ENCODE measurements at places on chromosomes 1 and 21.

GRCh38 chr1:89980605-89981004 lies 14.3 kb upstream of the ZNF326 start:
- no peak for DNase-seq

GRCh38 chr1:215833941-215834729 lies 267.0 kb downstream of the KCTD3 start:
- DNase-seq: no peak

- DNase-seq: no peak
Measured at GRCh38 chr21:26846036-26846931, 1.1 kb upstream of the ADAMTS1 start.

DNA sequence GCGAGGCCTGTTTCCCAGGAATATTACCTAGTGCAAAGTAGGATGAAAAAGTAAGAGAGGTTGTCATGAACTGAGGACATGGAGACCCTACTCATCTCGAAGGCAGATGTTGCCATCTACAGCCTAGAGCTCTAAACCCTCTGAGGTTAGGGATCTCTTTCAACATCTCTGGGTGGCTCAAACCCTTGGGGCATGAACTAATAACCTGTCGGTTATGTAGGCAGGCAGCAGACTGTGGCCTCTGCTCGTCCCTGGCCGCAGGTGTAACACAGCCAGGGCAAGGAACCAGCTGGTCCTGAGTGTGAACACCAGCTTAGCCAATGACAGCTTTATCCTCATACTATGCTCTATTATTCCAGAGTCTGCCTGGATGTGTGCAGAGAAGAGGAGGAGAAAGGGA lies 13.2 kb downstream of the CAPZB start:
- no peak for DNase-seq

- peak; percentile 32 for DNase-seq
Measured at GRCh38 chr1:205458777-205459566, 3.1 kb upstream of the BLACAT1 start.

- no peak for DNase-seq
Measured at GRCh38 chr1:109933856-109934711, 23.4 kb downstream of the CSF1 start.

- DNase-seq: no peak
Measured at GRCh38 chr1:111958851-111959250, 30.6 kb downstream of the KCND3 start.

DNA sequence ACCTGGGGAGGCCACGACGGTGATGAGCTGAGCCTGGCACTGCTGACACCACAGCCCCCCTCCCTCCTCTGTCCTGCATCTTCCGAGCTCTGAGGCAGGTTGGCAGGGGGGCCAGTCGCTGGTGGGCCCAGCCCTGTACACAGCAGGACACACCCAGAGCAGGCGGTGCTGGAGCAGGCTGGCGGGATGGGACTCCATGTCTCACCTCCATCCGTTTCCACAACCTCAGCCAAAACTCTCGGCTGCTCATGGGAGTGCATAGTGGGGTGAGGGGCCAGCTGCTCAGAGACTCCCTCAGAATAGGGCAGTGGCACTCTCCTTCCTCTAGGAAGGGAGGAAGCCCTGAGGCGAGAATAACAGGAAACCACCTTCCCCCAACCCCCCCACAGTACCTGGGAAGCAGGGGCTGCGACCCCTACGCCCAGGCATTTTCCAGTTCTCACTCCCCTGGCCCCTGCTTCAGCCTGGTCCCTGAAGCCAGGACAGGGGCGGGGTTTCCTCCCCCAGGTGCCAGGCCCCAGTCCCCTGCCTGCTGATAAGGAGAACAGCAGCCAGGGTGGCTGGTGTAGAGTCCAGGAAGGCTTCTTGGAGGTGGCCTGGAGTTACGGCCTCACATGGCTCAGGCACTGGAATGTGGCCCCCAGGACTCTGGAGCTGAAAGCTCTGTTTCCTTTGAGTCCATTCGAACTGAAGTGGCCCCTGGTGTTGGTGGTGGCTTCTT lies 3.2 kb upstream of the IBA57 start:
- no peak for DNase-seq

DNA sequence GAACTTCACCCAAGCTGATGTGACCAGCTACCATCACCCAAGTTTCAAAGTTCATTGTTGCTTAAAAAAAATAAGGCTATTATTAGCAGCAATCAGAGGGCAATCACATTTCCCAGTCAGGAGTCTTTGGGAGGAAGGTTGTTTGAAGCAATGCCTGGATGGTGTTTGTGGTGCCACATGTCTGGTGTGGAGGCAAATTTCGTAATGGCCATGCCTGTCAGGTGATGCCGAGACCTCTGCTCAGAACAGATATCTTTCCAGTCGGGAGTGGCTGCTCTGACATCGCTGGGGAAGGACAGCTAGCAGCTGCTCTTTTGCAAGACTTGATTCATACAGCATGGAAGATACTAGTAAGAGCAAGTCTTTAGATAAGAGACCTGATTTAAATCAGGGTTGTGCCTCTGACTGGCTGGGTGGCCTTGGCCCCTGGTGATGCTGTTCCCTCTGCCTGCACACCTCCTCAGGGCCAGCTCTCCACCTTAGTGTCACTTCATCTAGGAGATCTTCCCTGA lies 187.8 kb upstream of the JUN start:
- no peak for DNase-seq

- no peak for DNase-seq
Measured at GRCh38 chr21:34335316-34335715, 28.5 kb upstream of the KCNE2 start.

DNA sequence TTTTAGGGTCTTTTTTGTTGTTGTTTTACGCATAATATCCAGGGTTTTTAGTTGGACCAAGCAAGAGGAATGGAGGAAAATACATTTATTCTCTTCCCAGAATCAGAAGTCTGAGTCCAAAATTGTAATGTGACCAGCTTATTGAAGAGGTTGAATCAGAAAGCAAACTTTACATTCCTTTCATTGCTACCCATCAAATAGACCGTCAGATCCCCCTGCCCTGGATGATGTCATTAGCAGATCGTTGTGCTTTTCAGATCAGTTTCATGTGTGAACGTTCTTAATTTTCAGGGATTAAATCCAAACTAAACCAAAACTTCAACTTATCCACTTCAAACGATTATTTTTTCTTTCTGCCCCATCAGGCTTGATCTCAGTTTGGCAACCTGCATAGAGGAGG lies 85.7 kb upstream of the NGF start:
- DNase-seq: no peak

GRCh38 chr1:25672763-25673409 lies 56.3 kb downstream of the MAN1C1 start:
- no peak for DNase-seq

- DNase-seq: no peak
Measured at GRCh38 chr1:52917156-52917555, 4.4 kb downstream of the ECHDC2 start.

GRCh38 chr1:65048335-65048734 lies 82.0 kb upstream of the JAK1 start:
- DNase-seq: no peak

DNA sequence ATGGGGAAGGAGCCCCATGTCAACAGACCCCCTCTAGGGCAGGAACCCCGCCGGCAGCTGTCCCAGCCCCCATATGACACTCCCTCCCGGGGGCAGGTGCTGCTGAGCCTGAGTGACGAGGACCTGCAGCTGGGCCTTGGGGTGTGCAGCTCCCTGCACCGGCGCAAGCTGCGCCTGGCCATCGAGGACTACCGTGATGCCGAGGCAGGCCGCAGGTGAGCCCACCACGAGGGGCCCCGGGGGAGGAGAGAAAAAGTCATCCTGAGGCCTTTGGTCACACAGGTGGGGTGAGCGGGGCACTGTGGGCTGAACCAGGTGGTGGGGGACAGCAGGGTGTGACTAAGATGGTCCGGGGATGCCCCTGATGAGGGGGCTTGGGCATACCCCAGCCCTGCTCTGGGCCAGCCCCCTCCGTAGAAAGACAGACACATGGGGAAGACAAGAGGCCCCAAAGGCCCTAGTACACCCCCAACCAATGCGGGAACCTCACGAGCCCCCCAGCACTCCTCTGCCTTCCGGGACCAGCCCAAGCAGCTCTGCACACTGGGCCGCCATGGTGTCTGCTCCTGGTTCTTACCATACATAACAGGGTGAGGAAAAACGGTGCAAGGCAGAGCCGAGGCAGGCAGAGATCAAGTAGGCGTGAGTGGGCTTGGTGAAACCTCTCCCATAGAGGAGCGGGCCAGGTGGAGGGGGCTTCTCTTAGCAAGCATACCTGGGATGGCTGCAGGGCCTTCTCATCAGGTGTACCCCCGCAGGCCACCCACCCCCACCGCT lies 58.6 kb upstream of the TMEM51 start:
- DNase-seq: no peak

GRCh38 chr1:29145739-29146437 lies 22.2 kb upstream of the TMEM200B start:
- DNase-seq: no peak

- no peak for DNase-seq
Measured at GRCh38 chr1:198143797-198144196, 13.0 kb upstream of the NEK7 start.

DNA sequence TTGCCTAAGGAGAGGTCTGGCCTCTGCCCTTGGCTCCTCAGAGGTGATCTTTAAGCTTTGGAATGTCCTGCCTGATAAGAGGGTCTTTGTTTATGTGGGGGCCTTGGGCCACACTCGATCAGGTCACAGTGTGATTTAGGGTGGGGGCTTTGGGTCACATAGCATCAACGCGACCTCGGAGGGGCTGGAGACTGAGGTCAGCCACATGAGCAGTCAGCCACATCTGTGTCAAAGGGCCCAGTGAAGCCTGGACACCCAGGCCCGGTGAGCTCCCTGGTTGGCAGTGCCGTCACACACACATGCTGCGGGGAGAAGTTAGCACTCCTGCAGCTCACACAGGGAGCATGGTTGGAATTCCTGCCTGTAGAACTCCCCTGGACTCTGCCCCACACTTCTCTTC lies 345.0 kb downstream of the NPHP4 start:
- DNase-seq: no peak

DNA sequence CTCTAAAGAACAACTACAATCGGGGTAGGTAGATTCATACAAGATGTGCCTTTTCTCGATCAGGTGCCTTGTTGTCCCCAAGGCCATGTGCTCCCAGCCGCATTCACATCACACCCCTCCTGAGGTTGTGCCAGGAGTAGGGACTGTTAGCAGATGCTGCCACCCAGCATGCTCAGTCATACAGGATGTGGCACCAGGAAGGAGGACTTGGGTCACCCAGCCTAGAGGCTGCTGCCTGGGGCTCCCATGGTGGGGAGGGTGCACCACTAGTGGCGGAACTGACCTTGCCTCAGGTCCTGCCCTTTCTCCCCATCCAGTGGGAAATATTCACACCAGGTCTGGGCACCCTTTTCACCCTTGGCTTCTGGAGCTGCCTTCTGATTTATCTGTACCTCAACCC lies 8.3 kb downstream of the TEX35 start:
- no peak for DNase-seq

DNA sequence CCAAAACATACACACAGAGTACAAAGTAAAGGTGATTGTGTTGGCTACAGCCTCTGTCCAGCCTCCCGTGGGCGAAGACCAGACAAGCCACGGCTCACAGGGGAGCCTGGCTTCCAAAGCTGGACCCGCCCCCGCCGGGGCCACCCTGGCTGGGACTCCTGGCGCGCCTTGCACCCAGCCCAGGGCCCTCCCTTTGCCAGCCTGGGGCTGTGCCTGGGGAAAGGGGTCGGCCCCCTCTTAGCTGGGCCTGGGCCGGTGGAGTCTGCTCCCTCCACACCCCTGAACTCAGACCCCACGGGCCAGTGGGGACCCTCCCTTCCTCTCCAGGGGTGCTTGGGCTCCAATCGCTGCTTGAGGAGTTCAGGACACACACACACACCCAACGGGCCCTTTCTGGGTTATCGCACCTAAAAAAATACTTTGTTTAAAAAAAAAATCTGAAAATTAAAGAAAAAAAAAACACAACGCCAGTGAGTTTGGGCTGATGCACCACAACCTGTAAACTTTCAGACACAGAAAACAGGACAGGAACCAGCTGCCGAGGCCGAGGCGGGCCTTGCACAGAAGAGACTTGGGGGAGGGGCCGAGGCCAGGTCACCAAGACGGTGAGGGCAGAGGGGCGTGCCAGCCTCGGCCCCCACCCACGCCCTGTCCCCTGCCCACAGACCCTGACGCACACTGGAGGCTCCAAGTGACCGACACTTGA lies 56.3 kb downstream of the KCNAB2 start:
- DNase-seq: no peak

DNA sequence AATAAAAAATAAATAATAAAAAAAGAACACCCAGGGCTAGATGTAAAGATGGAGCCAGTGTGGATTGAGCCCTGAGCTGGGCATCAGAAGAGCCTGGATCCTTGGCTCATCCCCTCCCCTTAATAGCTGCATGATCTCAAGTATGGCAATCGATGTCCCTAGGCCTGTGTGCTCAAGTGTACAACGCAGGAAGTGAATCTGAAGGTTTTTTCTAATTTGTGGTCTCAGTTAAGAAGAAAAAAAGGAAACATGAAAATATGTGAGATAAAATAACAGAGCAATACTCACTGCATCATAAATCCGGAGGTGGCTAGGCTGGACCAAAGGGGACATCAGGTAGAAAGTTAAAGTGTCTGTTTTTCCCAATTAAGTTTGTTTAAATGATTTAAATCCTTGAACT lies 47.3 kb upstream of the SLC44A3 start:
- DNase-seq: no peak

DNA sequence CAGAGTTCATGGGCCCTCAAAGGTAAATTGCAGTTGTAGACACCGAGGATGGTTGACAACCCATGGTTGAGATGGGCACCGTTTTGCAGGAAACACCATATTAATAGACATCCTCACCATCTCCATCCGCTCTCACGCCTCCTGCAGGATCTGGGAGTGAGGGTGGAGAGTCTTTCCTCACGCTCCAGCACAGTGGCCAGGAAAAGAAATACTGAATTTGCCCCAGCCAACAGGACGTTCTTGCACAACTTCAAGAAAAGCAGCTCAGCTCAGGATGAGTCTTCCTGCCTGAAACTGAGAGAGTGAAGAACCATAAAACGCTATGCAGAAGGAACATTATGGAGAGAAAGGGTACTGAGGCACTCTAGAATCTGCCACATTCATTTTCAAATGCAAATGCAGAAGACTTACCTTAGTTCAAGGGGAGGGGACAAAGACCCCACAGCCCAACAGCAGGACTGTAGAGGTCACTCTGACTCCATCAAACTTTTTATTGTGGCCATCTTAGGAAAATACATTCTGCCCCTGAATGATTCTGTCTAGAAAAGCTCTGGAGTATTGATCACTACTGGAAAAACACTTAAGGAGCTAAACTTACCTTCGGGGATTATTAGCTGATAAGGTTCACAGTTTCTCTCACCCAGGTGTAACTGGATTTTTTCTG lies 9.3 kb downstream of the SLAMF8 start:
- DNase-seq: no peak

DNA sequence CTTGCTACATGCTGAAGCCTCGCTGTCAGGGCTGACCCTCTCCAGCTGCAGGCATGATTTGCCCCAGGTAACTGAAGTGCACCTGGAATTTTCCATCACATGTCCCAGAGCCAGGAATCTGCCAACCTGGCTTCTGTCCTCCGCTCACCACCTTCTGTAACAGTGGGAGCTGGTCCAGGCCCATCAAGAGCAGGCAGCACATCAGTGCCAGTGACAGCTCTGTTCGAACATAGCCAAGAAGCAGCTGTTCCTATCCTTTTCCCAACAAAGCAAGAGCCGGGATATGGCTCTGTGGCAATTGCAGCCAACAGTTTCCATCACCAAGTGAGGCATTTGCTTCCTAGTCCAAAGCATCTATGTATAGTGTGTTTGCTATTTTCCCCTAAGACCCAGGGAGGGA lies 42.2 kb upstream of the KANK4 start:
- DNase-seq: no peak
